ENCODE measurements at places on chromosomes 2 and 18. TPM values are rescaled to one million over a fixed set of nuclear protein-coding genes. Genes with fewer than 3 reads are reported as not detected.

The ARHGAP15 gene
- 101 TPM for total RNA-seq

The CCDC68 gene
- not detected for total RNA-seq

The POMC gene
- total RNA-seq = 4.3 TPM

The HES6 gene
- 4.0 TPM for total RNA-seq

The MAP2 gene
- total RNA-seq = not detected

The OSR1 gene
- not detected for total RNA-seq

The DNAJC5G gene
- not detected for total RNA-seq

The AMER3 gene
- not detected for total RNA-seq

The INSIG2 gene
- 21.7 TPM for total RNA-seq

The PTH2R gene
- total RNA-seq = 0.12 TPM

DNA sequence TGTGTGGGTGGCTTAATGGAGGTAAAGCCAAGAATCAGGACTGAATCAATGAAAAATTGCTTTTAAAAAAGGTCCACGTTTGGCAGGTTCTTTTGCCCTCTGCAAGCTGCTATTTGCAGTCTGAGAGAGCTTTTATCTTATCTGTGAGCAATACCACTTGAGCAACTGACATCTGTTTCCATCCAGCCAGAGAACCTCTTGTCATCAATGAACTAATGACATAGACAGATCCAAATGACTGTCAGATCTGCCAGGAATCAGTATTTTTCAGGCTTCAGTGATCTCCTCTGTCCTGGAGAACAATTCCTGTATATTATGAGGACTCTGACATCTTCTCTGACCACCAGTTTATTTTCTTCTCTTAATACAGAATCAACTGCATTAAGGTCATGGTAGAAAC, 608.1 kb downstream of the LRP1B start:
- H3K4me3 ChIP-seq = no peak overlapping the region
- no peaks in the 10 kb centered on the region for H3K4me1 ChIP-seq
- no peaks in the 10 kb centered on the region for H3K36me3 ChIP-seq
- H3K27ac ChIP-seq = no peak overlapping the region
- no peaks in the 10 kb centered on the region for H3K27me3 ChIP-seq
- no peak for DNase-seq

DNA sequence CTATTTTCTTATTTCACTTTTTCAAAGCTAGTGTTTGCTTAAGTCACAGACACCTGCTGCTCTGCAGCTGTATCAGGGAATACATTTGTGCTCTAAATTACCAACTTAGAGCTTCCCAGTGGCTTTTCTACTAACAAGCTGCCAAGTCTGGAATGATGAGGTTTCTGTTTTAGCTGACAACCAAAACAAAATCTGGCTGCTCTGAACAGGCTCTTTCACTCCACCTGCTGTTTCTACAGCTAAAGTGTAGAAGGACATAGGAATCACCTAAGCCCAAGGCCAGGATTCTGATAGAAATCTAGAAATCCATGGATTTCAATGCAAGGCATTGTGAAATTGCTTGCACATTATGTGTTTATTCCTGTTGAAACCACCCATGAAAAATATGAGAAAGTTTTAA, 201.2 kb downstream of the SUCLG1 start:
- H3K27ac ChIP-seq = no peak overlapping the region
- H3K27me3 ChIP-seq = peaks cover 7% of the 10 kb centered on the region
- H3K36me3 ChIP-seq = no peaks in the 10 kb centered on the region
- H3K4me3 ChIP-seq = no peak overlapping the region
- H3K4me1 ChIP-seq = no peaks in the 10 kb centered on the region

GRCh38 chr2:191851158-191851557, 4.3 kb upstream of the CAVIN2 start:
- H3K27me3 ChIP-seq = peaks cover 65% of the 10 kb centered on the region
- no peak for DNase-seq
- H3K4me3 ChIP-seq = no peak overlapping the region
- no peaks in the 10 kb centered on the region for H3K36me3 ChIP-seq
- no peak overlapping the region for H3K27ac ChIP-seq

DNA sequence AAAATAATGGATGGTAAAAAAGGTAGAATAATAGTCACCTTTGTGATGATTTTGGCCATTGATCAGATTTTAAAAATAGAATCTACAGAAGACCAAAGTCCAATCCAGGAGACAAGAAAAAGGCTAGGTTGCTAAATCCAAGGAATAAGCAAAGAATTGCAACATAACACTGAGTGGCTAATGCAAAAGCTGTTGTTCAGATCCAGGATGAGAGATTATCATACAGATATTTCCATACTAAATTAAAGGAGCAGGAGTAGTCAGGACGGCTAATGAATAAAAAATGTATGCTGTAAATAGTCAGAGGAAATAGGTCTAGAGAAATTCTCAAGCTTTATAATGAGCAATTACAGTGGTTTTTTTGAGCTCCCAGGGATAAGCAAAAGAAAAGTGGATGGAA, 745.9 kb upstream of the ACVR2A start:
- no peaks in the 10 kb centered on the region for H3K36me3 ChIP-seq
- H3K27me3 ChIP-seq = no peaks in the 10 kb centered on the region
- no peak overlapping the region for H3K4me3 ChIP-seq
- no peak overlapping the region for H3K27ac ChIP-seq

GRCh38 chr2:138711812-138712211, 68.4 kb downstream of the NXPH2 start:
- DNase-seq = no peak
- H3K36me3 ChIP-seq = no peaks in the 10 kb centered on the region
- H3K27ac ChIP-seq = no peak overlapping the region
- H3K4me1 ChIP-seq = peaks cover 6% of the 10 kb centered on the region

DNA sequence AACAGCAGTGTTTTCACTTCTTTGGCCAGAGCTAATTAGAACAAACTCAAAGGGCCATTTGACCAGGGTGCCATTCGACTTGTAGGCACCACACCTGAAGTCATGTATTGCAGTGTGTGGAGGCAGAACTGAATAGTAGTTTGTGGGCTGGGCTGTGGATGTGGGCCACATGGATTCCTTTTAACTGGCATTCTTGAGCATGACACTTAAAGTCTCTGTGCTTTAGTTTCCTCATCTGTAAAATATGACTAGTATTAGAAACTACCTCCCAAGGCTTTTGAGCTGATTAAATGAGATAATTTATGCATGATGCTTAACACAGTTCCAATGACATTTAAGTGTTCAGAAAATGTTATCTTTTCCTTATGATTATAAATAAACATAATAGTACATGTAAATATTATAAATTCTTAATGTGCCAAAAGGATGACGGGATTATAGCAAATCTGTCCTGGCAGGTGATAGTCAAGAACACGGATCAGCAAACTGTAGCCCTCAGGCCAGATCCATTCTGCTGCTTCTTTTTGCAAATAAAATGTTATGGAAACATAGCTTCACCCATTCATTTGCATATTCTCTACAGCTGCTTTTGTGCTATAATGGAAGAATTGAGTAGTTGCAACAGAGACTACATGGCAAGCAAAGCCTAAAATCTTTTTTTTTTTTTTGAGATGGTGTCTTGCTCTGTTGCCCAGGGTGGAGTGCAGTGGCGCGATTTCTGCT, 36.3 kb upstream of the CCDC68 start:
- H3K4me3 ChIP-seq = no peak overlapping the region
- no peak for DNase-seq
- H3K27me3 ChIP-seq = peaks cover 12% of the 10 kb centered on the region
- H3K4me1 ChIP-seq = no peaks in the 10 kb centered on the region
- no peak overlapping the region for H3K27ac ChIP-seq

DNA sequence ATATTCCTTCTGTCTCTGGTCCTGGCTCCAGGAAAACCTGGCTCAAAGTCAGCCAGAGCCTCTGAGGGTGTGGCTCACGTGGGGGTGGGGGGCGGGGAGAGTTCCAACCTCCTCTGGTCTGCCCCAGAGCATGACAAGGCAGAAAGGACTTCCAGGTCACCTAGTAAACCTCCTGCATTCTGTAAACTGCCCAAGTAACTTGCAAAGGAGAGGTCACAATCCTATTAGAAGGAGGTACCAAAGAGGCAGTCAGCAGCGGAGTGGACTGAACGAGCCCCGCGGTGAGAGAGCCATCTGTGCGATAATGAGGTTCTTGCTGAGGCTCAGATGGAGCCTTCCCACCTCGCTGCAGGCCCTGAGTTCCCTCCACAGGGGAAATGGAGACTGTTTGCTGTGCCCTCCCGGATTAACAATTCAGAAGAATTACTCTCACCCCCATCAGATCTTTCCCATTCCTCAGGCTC, 58.9 kb upstream of the GATA6 start:
- H3K27ac ChIP-seq = no peak overlapping the region
- H3K4me1 ChIP-seq = no peaks in the 10 kb centered on the region
- no peak overlapping the region for H3K4me3 ChIP-seq

DNA sequence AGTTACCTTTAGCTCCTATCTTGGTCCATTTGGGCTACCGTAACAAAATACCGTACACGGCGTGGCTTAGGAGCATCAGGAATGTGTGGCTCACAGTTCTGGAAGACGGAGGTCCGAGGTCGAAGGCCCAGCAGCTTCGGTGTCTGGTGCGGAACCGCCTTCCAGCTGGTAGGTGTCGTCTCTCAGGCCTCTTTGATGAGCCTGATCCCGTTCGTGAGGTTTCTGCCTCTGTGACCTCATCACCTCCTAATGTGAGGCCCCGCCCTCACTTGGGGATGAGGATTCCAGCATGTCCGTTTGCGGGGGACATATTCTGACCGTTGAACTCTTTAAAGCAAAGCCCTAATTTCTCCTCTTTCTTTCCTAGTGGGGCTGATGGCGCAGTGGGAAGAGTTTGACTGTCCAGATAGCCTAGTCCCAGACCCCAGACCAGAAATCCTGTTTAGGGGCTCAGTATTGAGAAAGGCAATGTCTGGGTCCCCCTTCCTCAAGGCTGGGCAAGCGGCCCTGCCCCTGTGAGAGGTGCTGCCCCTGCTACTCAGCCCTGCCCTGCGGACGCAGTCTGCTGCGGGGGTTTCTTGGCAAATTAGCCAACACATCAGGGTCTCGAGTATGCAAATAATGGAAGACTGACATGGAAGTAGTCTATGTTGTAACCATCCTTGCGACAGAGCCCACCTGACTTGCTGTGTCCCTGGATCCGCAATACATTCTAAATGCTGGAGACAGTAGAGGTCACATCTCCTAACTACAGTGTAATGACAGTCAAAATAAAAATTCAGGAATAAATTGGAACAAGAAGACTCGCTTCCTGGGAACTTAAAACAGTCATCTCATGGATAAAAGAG, 128.0 kb downstream of the ASB1 start:
- H3K27me3 ChIP-seq = no peaks in the 10 kb centered on the region
- H3K27ac ChIP-seq = no peak overlapping the region
- no peak for DNase-seq
- H3K4me1 ChIP-seq = no peaks in the 10 kb centered on the region
- no peaks in the 10 kb centered on the region for H3K36me3 ChIP-seq

DNA sequence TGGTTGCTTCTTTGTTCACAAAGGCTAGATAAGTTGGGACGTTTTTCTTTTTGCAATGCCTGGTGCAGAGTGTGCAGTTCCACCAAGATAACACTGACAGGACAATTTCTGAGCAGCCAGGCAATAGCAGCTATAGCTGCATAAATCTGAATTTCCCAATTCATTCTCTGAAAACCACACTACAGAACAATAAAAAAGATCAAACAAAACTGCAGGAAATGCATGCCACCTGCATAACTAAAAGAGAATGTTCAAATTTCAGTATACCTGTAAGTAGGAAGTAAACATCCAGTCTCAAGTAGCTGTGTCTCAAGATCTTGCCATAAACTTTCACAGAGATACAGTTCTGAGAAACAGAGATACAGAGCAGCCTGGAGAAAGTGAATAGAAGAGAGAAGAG, 5.3 kb upstream of the KCTD18 start:
- peaks cover 2% of the 10 kb centered on the region for H3K36me3 ChIP-seq
- peaks cover 9% of the 10 kb centered on the region for H3K27me3 ChIP-seq
- no peak overlapping the region for H3K4me3 ChIP-seq
- no peak for DNase-seq
- peaks cover 2% of the 10 kb centered on the region for H3K4me1 ChIP-seq

DNA sequence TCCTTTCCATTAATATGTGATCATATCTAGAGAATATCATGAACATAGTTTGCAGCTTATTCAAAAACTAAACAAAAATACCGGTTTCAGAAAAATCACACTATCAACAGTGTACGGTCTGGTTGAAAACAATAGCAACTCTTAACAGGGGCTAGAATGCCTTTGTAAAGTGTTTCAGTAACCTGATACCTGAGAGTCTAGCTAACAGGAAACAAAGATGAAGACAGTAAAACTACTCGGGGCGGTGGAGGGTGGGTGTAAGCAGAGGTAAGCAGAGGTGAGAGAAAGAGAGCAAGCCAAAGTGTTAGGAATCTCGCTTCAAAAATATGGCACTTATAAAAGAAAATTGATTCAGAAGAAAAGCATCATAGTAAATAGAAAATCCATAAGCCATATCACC, 109.0 kb upstream of the RGPD4 start:
- no peaks in the 10 kb centered on the region for H3K36me3 ChIP-seq
- DNase-seq = no peak
- no peak overlapping the region for H3K27ac ChIP-seq
- no peak overlapping the region for H3K4me3 ChIP-seq
- H3K4me1 ChIP-seq = no peaks in the 10 kb centered on the region

GRCh38 chr2:38147333-38148121, 71.6 kb upstream of the CYP1B1 start:
- no peak overlapping the region for H3K4me3 ChIP-seq
- no peak for DNase-seq
- no peak overlapping the region for H3K27ac ChIP-seq
- H3K27me3 ChIP-seq = peaks cover 12% of the 10 kb centered on the region

- DNase-seq = no peak
- H3K27me3 ChIP-seq = no peaks in the 10 kb centered on the region
- H3K4me1 ChIP-seq = no peaks in the 10 kb centered on the region
Observed at GRCh38 chr2:156779416-156780120, 343.4 kb downstream of the GPD2 start.

DNA sequence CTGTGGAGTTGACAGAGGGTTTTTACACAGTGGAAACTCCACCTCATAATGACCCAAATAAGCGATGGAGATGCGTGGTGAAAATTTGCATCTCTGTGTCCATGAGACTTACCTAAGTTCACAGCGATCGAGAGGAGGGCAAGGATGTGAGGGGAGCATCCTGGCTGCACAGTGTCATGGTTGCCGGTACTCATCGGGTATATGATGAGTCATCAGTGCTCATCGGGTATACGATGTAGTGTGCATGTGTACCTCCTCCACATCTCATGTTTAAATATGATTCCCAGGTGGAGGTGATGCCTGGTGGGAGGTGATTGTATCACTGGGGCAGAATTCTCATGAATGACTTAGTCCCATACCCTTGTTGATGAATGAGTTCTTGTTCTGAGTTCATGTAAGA, 233.5 kb downstream of the MYT1L start:
- DNase-seq = no peak
- H3K4me1 ChIP-seq = no peaks in the 10 kb centered on the region
- no peaks in the 10 kb centered on the region for H3K27me3 ChIP-seq
- H3K27ac ChIP-seq = no peak overlapping the region
- no peak overlapping the region for H3K4me3 ChIP-seq

GRCh38 chr2:11346023-11346482, 1.6 kb upstream of the ROCK2 start:
- peaks cover 1% of the 10 kb centered on the region for H3K36me3 ChIP-seq
- H3K4me1 ChIP-seq = peaks cover 18% of the 10 kb centered on the region
- no peak for DNase-seq
- H3K27ac ChIP-seq = no peak overlapping the region
- H3K27me3 ChIP-seq = peaks cover 20% of the 10 kb centered on the region

GRCh38 chr18:72107647-72108383, 436.3 kb downstream of the CBLN2 start:
- no peaks in the 10 kb centered on the region for H3K4me1 ChIP-seq
- no peak for DNase-seq
- H3K36me3 ChIP-seq = no peaks in the 10 kb centered on the region
- no peak overlapping the region for H3K27ac ChIP-seq
- H3K4me3 ChIP-seq = no peak overlapping the region
- no peaks in the 10 kb centered on the region for H3K27me3 ChIP-seq

Data from activated CD8-positive, alpha-beta memory T cell treated with anti-CD3 and anti-CD28 coated beads, Interleukin-2, amount 10 ng/mL, durations not matched to agents 7 days and 5 days (primary cell).